ENCODE measurements at places on chromosomes 7 and 10.
A peak's percentile ranks its signal among the peaks of the same experiment; 100 is the strongest.

GRCh38 chr10:63527401-63527800, 6.2 kb downstream of the REEP3 start:
- DNase-seq = no peak

DNA sequence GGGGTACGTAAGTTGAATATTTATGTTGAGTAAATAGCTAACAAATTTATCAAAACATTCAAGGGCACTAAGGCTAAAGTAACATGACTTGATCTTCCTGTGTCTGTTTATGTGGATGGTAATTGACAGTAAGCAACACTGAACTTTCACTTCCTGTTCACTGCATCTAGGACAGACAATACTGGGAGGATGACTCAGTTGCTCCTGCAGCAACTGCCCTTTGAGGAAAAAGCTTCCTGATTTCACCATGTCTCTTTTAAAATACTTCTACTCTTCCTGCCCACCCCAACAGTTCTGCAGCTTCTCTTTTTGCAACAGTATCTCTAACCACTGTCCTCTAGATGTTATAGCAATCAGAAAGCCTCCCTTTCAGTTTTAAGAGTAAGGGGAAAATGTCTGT, 76.6 kb upstream of the HGF start:
- no peak for DNase-seq

GRCh38 chr10:78778444-78779338, 290.1 kb upstream of the ZMIZ1 start:
- no peak for DNase-seq

GRCh38 chr7:42456267-42456666, 219.3 kb upstream of the GLI3 start:
- no peak for DNase-seq

DNA sequence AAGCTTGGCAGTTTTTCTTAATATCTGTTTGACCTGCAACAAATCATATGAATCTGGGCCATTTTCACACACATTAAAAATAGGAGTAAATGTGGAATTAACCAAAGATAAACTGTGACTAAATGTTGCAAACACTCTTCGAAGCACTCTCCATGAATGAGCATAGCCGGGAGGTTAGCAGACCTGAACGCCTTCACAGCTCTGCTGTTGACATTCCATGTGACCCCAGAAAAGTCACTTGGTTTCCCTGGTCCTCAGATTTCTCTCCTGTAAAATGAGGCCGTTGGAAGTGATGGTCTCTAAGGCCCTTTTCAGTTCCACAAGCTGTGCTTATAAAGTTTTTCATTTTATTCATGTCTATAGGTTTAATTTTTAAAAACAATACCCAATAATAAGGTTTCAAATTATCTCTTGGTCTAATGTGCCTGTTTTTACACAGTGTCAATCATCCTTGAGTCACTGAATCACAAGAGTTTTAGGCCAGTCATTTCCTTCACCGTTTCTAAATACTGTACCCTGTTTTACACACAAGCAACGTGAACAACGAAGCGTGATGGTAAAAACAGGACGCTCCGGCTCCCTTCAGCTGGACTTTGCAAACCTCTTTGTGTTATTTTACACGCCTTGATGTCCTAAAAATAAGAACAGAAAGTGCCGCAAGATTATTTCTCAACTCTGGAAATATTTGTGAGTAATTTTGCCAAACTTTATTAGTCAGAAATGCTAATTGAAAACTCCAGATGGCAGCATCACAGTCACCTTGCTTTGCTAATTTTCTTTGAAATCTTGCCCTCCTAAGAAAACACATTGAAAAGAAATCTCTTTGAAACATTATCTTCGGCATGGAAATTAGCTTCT, 38.6 kb upstream of the MET start:
- no peak for DNase-seq

DNA sequence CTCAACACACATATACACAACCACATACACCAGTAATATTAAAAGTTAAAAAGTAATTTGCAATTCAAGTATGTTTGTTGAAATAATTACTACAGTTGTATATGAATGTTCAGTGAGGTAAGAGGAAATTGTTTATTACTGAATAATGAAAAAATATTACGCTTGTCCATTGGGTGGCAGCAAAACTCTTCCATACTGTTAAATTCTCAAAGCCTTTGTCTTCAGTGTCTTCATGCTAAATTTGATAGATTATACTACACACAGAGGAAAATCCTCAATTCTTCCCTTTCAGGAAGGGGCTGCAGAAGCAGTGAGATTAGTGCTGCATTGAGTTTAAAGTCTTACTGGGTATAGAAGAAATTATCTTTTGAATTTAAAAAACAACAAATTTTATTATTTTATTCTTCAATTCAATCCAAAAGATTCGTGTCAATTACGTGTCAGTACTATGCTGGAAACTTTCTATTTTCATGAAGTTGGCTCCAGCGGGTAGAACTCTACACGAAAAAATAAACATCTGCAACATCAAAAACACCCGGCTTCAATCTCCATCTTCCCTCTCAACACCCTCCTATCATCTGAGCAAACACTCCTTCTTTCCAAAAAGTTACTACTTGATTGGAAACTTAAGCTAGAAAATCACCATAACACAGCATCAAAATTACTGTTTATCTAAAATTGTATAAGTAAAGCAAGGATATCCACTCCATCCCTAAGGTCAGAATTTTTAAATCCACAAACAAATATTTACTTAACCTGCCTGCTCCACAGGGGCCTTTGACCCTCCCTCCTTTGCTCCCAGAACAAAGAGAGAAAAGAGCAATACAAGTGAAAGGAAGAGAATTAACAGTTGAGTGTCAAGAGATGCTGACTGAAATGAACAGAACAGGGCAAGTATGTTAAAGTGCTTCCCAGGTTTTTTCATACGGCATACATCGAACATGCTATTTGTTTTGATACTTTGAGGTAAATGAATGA, 37.0 kb upstream of the TES start:
- DNase-seq = no peak

- DNase-seq = no peak
Measured at GRCh38 chr10:57979956-57980355, 287.7 kb downstream of the IPMK start.

DNA sequence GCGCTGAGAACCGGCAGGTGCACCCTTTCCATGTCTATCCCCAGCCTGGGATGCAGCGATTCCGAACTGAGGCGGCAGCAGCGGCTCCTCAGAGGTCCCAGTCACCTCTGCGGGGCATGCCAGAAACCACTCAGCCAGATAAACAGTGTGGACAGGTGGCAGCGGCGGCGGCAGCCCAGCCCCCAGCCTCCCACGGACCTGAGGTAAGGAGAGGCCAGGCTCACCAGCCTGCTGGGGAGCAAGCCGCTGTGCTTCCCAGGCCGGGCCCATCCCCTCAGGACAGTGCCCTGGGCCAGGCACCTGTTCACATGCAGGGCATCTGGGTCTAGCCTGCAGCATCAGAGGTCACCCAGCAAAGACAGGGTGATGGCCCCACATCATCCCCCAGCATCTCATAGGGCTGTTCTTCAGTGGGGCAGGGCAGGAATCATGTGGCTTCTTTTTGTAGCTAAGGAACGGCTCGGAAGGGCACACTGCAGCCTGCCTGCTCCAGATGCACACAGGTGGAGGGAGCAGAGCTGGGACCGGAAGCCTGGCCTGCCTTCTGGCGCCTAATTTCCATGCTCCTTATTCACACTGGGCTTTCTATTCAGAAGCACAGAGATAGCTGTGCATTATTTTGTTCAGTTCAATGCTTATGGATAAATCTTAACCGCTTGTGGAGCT, 18.9 kb downstream of the BAG3 start:
- DNase-seq = no peak

- DNase-seq = no peak
Measured at GRCh38 chr7:116978006-116978405, 24.7 kb downstream of the ST7 start.

DNA sequence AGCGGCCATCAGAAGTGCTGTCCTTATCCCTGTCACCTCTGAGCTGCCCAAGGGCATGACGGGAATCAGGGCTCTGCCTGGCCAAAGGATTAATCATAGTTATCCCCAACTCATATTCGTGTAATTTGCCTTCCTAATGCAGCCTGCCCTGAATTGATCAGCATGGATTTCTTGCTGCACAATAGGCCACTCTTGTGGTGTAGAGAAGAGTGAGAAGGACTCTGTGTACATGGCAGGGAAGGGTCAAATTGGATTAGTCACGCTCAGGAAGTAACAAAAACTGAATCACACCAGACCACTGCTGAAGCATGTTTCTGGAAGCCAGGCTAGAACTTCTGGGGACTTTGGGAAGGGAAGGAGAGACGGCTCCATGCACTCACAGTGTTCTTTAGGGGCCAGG, 227.0 kb downstream of the BUB3 start:
- no peak for DNase-seq

- DNase-seq = no peak
Measured at GRCh38 chr10:33376976-33377657, 42.6 kb upstream of the NRP1 start.

GRCh38 chr7:87216701-87217508, 2.6 kb downstream of the TMEM243 start:
- DNase-seq = no peak

DNA sequence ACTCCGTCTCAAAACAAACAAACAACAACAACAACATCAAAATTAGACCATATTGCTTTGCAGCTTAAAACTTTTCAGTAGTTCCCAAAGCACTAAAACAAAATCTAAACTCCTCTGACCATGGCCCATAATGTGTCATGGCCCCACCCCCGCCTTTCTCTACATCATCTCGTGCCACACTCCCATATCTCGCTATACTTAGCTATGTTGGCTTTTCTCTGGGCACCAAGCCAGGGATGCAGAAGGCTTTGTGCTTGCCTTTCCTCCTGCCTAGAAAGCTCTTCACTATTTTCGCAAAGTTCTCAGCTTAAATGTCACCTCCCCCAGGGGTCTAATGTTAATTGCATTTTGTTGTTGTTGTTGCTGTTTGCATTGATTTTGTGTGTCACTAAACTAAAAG, 15.1 kb upstream of the SLC16A12 start:
- DNase-seq = no peak

DNA sequence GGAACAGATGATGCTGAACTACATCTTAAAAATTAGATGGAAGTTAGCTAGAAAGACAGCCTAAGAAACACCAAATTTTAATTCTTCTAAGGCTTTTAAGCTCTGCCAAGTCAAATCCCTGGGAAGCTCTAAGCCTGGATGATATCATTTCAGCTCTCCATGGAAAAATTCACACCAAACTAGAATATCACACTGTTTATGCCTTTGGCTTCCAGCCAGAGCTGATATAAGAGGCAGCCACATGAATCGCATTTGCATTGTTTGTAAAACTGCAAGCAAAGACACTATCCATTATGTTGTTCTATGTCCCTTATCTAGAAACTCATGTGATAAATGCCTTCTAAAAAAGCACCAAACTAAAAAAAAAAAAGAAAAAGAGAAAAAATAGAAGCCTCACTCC, 430.4 kb downstream of the GRID1 start:
- peak; percentile 24 for DNase-seq

- no peak for DNase-seq
Measured at GRCh38 chr7:140927351-140927750, 2.6 kb upstream of the BRAF start.

- no peak for DNase-seq
Measured at GRCh38 chr10:14727924-14728323, 46.8 kb downstream of the FAM107B start.

DNA sequence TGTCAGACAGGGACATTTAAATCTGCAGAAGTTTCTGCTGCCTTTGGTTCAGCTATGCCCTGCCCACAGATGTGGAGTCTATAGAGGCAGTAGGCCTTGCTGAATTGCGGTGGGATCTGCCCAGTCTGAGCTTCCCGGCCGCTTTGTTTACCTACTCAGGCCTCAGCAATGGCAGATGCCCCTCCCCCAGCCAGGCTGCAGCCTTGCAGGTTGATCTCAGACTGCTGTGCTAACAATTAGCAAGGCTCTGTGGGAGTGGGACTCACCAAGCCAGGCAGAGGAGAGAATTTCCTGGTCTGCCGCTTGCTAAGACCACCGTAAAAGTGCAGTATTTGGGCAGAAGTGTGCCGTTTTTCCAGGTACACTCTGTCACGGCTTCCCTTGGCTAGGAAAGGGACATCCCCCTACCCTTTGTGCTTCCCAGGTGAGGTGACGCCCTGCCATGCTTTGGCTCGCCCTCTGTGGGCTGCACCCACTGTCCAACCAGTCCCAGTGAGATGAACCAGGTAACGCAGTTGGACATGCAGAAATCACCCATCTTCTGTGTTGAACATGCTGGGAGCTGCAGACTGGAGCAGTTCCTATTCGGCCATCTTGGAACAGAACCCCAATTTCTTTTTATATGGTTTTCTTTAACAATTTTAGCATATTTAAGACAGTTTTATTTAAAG, 28.4 kb upstream of the VWDE start:
- no peak for DNase-seq

DNA sequence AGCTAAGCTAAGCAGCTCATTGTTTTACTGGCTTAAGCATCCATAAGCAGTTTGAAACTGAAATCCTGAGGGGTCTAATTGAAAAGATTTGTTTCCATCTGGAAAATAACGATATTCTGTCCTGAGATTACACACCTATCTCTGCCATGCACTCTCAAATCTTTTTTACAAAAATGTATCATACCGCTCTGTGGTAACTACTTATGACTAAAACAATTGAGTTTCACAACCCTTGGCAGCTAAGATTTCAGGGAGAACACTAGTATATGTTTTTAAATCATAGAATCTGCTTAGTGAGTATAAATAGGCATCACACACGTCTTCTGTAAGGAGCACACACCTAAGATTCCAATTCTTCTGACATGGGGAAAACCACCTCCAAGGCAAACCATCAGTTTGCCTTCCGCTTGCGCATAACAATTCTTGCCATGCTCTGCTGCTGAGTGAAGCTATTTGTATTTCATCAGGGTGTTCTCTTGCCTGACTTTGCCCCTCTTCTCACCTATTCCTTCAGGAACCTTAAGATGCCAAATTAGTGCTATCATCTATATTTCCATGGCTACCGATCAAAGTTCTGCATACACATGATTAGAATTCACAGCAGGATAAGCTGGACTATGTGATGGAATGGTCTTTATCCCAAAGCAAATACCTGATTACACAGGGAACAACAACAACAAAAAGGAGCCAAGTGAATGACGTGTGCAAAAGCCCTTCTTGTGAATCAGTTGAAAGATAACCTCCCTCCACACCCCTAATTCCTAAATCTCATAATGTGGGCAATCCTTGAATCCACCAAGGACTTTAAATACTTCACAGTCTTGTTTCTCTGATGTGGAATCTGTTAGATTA, 40.9 kb downstream of the PRPF18 start:
- DNase-seq = no peak

- no peak for DNase-seq
Measured at GRCh38 chr10:32084185-32084851, 28.1 kb upstream of the KIF5B start.

- no peak for DNase-seq
Measured at GRCh38 chr10:94123258-94123995, 129.7 kb downstream of the PLCE1 start.

- DNase-seq = no peak
Measured at GRCh38 chr10:13001887-13002212, 337 bp upstream of the CCDC3 start.

- DNase-seq = no peak
Measured at GRCh38 chr10:84935772-84936171, 607.4 kb downstream of the CCSER2 start.

GRCh38 chr7:155710530-155710929, 66.1 kb downstream of the RBM33 start:
- no peak for DNase-seq

- no peak for DNase-seq
Measured at GRCh38 chr7:67549126-67549525, 552.5 kb downstream of the TYW1 start.
